ENCODE measurements at places on chromosomes 2 and 18.

- DNase-seq, result no peak
Observed at GRCh38 chr2:238598802-238599530, 172.2 kb downstream of the ASB1 start.

- DNase-seq, result no peak
Observed at GRCh38 chr2:237927135-237927534, 39.7 kb upstream of the UBE2F start.

DNA sequence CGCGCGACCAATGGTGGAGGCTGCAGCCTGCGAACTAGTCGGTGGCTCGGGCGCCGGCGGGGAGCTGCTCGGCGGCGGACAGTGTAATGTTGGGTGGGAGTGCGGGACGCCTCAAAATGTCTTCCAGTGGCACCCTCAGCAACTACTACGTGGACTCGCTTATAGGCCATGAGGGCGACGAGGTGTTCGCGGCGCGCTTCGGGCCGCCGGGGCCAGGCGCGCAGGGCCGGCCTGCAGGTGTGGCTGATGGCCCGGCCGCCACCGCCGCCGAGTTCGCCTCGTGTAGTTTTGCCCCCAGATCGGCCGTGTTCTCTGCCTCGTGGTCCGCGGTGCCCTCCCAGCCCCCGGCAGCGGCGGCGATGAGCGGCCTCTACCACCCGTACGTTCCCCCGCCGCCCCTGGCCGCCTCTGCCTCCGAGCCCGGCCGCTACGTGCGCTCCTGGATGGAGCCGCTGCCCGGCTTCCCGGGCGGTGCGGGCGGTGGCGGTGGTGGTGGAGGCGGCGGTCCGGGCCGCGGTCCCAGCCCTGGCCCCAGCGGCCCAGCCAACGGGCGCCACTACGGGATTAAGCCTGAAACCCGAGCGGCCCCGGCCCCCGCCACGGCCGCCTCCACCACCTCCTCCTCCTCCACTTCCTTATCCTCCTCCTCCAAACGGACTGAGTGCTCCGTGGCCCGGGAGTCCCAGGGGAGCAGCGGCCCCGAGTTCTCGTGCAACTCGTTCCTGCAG, at the start of gene HOXD9:
Gene HOXD9, plus strand, starts transcription at position 37 of the 728 bp plus-strand sequence. Its CDS starts 50 bp downstream, at position 87.
- peak; percentile 77 for DNase-seq

GRCh38 chr2:181170256-181170655, 189.9 kb downstream of the UBE2E3 start:
- no peak for DNase-seq

- DNase-seq, result no peak
Observed at GRCh38 chr2:148978706-148979105, 59.8 kb upstream of the LYPD6B start.

- DNase-seq, result peak; percentile 5
Observed at GRCh38 chr2:175309799-175310198, 128.3 kb upstream of the ATP5MC3 start.

- DNase-seq, result no peak
Observed at GRCh38 chr18:26409091-26409490, 139.3 kb downstream of the KCTD1 start.

DNA sequence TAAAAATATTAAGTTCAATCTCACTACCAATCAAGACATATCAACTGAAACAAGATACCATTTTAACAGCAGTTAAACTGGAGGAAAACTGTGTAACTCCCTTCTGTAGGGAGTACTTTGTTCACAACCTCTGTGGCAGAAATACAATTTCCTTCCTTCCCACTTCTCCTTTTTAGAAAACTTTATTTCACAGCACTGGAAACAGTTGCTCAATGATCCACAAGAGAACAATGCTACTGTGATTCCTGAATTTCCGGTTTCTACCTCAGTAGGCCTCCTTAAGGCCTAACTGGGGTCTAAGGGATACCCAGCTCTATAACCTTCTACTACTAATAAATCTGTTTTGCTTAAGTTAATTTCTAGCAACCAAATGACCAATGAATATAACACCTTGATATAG, 14.1 kb downstream of the TLK1 start:
- DNase-seq, result no peak

- DNase-seq, result no peak
Observed at GRCh38 chr2:162749994-162750393, 88.6 kb downstream of the KCNH7 start.

- DNase-seq, result no peak
Observed at GRCh38 chr2:220315098-220315823, 687.8 kb downstream of the SLC4A3 start.

- DNase-seq, result no peak
Observed at GRCh38 chr18:62682371-62682770, 33.0 kb upstream of the PHLPP1 start.

Data from fibroblast of skin of back (primary cell).